ENCODE measurements at places on chromosomes 6 and 20. TPM values are rescaled to one million over a fixed set of nuclear protein-coding genes. Genes with fewer than 3 reads are reported as not detected.

DNA sequence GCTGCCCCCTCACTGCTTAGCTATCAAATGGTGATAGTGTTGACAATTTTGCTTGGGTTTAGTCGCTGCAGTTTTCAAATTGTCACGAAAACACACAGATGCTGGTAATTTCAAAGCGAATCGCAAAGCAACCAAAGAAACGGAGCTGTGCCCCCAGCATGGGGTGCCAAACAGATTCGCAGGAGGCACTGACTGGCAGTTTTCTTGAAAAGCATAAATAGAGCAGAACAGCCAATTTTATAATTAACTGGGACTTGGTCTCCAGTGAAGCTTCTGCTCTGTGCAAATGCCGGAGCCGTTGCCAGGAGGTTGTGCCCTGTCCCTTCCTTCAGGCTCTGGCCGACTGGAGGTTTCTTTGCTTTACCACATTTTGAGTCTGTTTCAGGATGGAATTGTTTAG is 18.8 kb downstream of the ARHGAP40 start:
- no peak for DNase-seq

GRCh38 chr6:158457616-158458278 is 102.1 kb upstream of the TMEM181 start:
- no peak for DNase-seq

- DNase-seq, result no peak
These were observed 197.4 kb upstream of the POU3F2 start for GRCh38 chr6:98636941-98637340.

DNA sequence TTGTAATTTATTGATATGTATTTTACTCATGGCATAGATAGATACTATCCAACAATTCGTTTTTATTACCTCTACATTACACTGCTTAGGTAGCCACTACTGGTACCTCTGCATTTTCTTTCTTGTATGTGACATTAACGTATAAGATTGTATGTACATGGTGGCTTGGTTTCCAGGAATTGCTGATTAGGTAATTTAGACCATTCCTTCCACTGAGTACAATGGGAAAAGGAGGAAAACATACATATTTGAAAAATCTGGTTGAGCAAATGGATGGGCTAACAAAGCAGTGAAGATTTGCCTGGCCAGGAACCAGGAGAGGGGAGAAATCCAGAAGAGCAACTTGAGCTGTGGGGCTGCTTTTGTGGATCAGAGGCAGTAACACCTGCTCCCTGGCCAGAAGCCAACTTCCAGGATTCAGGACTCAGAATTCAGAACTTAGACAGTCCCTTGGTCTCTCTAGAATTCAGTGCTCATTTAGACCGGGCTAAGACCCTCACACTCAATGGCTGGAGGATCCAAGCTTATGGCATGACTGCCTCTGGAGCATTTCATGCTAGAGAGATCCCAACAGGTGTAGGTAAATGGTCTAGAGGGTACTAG is 17.9 kb upstream of the MICB start:
- DNase-seq, result no peak

GRCh38 chr6:165847407-165848085 is 184.5 kb upstream of the PDE10A start:
- no peak for DNase-seq

GRCh38 chr6:17988422-17988944 is 1.0 kb upstream of the KIF13A start:
- DNase-seq, result no peak

- no peak for DNase-seq
These were observed 461.9 kb downstream of the UTRN start for GRCh38 chr6:144746902-144747469.

GRCh38 chr6:159066483-159066882 is 21.7 kb upstream of the TAGAP start:
- DNase-seq, result no peak

- DNase-seq, result no peak
These were observed 56.4 kb downstream of the B4GALT5 start for GRCh38 chr20:49657118-49657901.

- no peak for DNase-seq
These were observed 153.1 kb downstream of the RCAN2 start for GRCh38 chr6:46338131-46338530.

DNA sequence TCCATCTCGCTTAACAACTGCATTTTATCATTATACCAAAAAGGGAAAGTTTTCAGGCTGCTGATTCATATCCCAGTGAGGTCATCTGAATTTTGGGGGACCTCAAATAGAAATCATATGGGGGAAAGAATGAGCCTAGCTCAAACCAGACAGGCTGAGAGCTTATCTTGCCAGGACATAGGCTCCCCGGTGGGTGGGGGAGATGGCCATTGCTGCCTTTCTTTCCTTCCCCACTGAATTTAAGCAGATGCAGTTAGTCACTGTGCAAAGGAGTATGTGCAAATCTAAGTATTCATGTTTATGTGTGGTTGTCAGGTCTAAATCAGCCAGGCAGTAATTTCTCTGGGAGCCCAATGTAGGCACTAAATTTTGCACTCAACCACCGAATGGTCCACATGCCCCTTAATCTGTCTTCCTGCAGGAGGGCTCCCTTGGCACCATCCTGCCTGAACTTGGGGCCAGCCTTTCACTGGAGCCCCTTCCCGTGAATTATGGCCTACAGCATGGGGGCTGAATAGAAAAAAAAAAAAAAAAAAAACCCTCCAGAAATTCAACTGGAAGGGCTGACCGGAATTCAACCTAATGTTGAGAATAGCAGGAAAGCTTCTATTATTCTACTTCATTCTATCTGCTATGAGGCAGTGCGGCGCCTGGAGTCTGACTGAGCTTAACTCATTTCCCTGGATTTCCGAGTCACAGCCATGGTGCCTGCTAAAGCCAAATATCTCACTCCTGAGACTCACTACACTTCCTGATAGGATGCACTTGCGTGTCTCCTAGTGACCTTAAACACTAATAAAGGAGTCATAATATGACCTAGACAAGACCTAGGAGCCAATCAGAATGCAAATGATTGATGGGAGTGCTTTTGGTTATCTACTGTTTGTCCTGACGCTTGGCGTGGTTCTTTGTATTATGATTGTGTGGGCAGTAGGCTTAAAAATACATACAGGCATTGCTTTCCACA is 161.5 kb upstream of the HEY2 start:
- DNase-seq, result no peak

- no peak for DNase-seq
These were observed 518.3 kb upstream of the ZNF337 start for GRCh38 chr20:26214991-26215390.

- no peak for DNase-seq
These were observed 6.7 kb upstream of the TEAD3 start for GRCh38 chr6:35503534-35503933.

GRCh38 chr20:47847884-47848485 is 62.7 kb upstream of the SULF2 start:
- DNase-seq, result no peak

- DNase-seq, result no peak
These were observed 150.4 kb upstream of the HMGN3 start for GRCh38 chr6:79384845-79385244.

DNA sequence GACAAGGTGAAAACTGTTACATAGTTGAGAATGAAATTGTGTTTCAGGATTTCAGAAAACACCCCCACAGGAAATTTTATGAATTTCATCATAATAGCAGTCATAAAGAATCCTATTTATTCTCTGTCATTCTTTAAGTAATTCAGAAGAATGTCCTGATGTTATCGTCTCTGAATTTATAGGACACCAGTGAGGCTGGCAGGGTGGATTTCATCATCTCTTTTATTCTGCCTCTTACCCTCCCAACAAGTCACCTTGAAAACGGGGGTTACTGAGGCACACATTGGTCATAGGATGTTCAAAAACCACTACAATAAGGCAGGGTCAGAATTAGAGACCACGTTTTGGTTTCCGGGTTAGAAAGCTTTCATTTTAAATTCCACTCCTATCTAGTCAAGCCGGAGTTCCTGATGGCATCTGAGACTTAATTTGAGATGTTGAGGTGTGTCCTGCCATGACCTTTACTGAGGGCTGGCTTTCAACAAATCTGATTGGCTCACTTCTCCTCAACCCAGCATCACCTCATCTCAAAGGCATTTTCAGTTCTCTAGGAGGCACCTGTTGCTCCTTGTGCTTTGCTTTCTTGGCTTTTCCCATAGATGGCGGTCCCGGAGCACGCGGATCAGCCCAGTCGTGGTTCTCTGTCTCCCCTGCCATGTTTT is 230.6 kb upstream of the SUPT3H start:
- DNase-seq, result no peak

DNA sequence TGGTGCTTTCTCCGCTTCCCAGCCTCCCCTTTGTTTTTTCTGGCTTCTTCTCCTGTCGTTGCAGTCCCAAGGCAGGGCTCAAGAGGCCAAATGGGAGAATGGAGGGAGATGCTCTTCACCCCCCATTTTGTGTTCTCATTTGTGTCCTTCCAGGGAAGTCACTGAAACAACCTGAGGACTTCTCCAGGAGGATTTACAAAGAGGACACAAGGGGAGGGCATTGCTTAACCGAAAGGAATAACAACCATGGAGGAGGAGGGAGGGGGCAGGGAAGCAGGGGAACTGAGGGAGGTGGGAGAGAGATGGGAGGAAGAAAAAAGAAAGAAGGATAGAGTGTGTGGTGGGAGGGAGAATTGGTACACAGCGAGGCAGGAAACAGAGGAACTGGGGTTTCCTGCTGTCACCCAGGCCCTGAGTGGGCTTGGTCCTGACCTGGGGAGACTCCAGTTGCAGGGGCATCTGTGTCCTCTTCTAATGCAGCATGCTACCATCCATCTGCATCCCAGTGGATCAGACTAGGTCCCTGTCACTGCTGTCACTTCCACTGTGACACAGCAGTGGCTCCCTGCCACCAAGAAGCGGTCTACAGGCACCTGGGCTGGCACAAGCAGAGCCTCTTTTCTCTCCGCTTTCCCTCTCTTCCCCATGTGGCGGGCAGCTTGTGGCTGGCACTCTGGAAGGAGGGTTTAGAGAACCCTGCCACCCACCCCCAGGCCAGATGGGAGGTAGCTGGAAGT is 17.1 kb upstream of the MLN start:
- DNase-seq, result no peak

SAMD5 gene
- polyA plus RNA-seq, result 0.03 TPM

CAP2 gene
- 211 TPM for polyA plus RNA-seq

RCAN2 gene
- polyA plus RNA-seq, result 20.0 TPM

SRSF3 gene
- polyA plus RNA-seq, result 267 TPM

TGM3 gene
- polyA plus RNA-seq, result 0.07 TPM

POU5F1 gene
- polyA plus RNA-seq, result 0.89 TPM

TPX2 gene
- 8.5 TPM for polyA plus RNA-seq

Data from psoas muscle (tissue), 8 donors.